ENCODE measurements at places on chromosomes 6 and 20.
A peak's percentile ranks its signal among the peaks of the same experiment; 100 is the strongest.

GRCh38 chr6:24205020-24205492 lies 79.0 kb downstream of the NRSN1 start:
- no peak overlapping the region for H3K27ac ChIP-seq
- no peaks in the 10 kb centered on the region for H3K4me1 ChIP-seq
- no peak overlapping the region for H3K4me3 ChIP-seq
- peak; percentile 1 for DNase-seq

GRCh38 chr6:111620169-111620568 lies 14.5 kb upstream of the TRAF3IP2 start:
- H3K27me3 ChIP-seq, result no peaks in the 10 kb centered on the region
- no peak overlapping the region for H3K4me3 ChIP-seq
- no peak for DNase-seq
- no peaks in the 10 kb centered on the region for H3K36me3 ChIP-seq
- no peaks in the 10 kb centered on the region for H3K4me1 ChIP-seq

- peaks cover 4% of the 10 kb centered on the region for H3K27me3 ChIP-seq
- H3K36me3 ChIP-seq, result no peaks in the 10 kb centered on the region
- H3K27ac ChIP-seq, result peak overlapping the region; percentile 11
- DNase-seq, result peak; percentile 54
- H3K4me3 ChIP-seq, result peak overlapping the region; percentile 40
- H3K4me1 ChIP-seq, result peaks cover 7% of the 10 kb centered on the region
Measured at GRCh38 chr20:62832212-62832922, 15.5 kb downstream of the COL9A3 start.

DNA sequence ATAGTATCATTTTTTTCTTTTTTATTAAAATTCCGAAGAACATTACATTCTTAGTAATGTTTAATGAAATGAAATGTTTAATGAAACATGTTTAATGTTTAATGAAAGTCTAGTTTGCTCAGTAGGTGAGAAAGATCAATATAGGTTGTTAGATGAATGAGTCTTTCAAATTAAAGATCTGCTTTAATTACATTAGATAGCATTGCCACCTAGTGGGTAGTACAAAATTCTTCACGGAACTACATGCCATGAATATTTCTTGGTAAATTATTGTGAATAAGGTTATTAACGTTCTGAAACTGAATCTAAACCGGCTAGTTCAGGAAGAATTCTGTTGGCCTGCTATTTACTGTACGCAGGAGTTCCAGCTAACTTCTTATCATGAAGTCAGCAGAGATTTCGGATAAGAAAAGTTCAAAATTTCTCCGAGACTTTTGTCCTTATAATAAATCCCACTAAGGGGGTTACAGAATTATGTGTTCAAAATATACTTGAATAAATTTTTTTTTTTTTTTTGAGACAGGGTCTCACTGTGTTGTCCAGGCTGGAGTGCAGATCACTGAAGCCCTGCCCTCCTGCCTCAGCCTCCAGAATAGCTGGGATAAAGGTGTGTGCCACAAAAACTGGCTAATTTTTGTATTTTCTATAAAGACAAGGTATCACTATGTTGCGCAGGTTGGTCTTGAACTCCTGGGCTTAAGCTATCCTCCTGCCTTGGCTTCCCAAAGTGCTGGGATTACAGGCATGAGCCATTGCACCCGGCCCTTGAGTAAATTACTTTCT lies 7.9 kb upstream of the GMNN start:
- H3K27ac ChIP-seq, result no peak overlapping the region
- no peak for DNase-seq
- no peaks in the 10 kb centered on the region for H3K27me3 ChIP-seq
- no peaks in the 10 kb centered on the region for H3K36me3 ChIP-seq
- no peak overlapping the region for H3K4me3 ChIP-seq

DNA sequence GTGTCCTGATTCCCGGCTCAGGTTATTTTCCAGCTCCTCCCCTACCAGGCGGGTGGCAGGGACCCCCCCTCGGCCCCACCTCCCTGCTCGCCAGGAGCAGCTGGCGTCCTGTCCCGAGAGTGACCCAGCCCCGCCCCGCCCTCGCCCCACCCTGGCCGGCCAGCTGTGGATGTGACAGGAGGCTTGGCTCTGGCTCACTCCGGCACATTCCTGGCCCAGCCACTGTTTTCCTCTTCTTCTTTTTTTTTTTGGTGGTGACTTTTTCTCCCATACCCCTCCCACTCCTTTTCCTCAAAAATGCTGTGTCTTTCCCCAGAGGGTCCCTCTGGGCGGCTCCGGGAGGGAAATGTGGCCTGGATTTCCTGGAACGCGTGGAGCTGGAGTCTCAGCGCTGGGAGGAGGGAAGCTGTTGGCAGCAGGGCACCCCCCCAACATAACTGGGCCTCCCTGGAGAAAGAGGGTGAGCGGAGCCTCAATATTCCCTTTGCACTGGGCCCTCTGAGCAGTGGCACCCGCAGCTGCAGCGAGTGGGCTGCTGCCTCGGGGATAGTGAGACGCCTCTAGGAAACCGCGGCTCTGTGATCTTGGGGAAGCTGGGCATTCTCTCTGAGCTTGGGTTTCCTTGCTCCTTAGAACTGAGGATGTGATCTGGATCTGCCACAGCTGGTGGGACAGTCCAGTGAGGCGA lies 28.3 kb upstream of the CSNK2A1 start:
- no peak for DNase-seq
- no peak overlapping the region for H3K27ac ChIP-seq
- H3K4me1 ChIP-seq, result no peaks in the 10 kb centered on the region
- peaks cover 51% of the 10 kb centered on the region for H3K27me3 ChIP-seq
- no peaks in the 10 kb centered on the region for H3K36me3 ChIP-seq

DNA sequence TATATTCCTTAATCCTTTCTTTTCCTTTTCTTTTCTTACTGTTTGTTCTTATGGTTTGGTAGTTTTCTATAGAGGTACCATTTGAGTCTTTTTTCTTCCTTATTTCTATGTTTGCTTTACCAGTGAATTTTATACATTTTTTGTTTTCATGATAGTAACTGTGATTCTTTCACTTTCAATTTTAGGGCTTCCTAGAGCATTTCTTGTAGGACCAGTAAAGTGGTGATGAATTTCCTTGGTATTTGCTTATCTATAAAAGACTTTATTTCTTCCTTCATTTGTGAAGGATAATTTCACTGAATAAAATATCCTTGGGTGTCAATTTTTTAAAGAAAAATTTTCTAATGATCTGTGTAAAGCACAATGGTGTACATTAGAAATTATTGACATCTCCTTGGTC lies 637.4 kb downstream of the CD109 start:
- no peak overlapping the region for H3K27ac ChIP-seq
- H3K4me1 ChIP-seq, result no peaks in the 10 kb centered on the region
- no peaks in the 10 kb centered on the region for H3K27me3 ChIP-seq
- H3K36me3 ChIP-seq, result no peaks in the 10 kb centered on the region

DNA sequence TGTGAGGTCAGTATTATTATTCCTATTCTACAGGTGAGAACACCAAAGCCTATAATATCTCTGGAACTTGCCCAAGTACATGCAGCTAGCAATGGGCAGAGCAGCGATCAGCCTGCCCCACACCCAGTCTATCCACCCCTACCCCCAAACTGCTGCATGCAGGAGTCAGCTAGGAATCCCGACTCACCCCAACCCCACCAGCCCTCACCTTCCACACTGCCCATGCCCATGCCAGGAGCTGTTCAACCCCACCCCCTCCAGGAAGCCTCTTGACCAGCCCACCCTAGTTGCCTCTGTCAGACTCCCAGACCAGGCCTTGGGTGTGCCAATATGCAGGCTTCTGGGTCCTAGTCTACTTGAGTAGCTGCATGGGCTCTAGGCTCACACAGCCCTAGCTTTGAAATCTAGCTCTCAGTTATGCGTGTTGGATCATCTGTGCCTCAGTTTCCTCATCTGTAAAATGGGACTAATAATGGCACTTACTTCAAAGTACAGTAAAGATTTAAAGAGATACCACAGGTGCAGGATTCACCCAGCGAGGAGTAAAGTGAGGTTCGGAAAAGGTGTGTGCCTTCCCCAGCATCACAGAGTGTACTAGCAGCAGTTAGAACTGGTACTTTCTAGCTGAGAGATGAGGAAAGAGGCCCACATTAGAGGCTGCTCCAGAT lies 173.2 kb downstream of the VEGFA start:
- no peaks in the 10 kb centered on the region for H3K27me3 ChIP-seq
- DNase-seq, result no peak
- H3K4me3 ChIP-seq, result no peak overlapping the region
- H3K27ac ChIP-seq, result no peak overlapping the region
- no peaks in the 10 kb centered on the region for H3K36me3 ChIP-seq
- no peaks in the 10 kb centered on the region for H3K4me1 ChIP-seq

- no peak overlapping the region for H3K27ac ChIP-seq
- H3K27me3 ChIP-seq, result peaks cover 39% of the 10 kb centered on the region
- peaks cover 12% of the 10 kb centered on the region for H3K4me1 ChIP-seq
- no peak overlapping the region for H3K4me3 ChIP-seq
- no peaks in the 10 kb centered on the region for H3K36me3 ChIP-seq
- DNase-seq, result no peak
Measured at GRCh38 chr6:112252571-112253497, 1.5 kb downstream of the LAMA4 start.

- DNase-seq, result peak; percentile 17
- no peak overlapping the region for H3K4me3 ChIP-seq
- peaks cover 19% of the 10 kb centered on the region for H3K4me1 ChIP-seq
- H3K36me3 ChIP-seq, result no peaks in the 10 kb centered on the region
Measured at GRCh38 chr6:47203266-47203937, 106.3 kb downstream of the TNFRSF21 start.

DNA sequence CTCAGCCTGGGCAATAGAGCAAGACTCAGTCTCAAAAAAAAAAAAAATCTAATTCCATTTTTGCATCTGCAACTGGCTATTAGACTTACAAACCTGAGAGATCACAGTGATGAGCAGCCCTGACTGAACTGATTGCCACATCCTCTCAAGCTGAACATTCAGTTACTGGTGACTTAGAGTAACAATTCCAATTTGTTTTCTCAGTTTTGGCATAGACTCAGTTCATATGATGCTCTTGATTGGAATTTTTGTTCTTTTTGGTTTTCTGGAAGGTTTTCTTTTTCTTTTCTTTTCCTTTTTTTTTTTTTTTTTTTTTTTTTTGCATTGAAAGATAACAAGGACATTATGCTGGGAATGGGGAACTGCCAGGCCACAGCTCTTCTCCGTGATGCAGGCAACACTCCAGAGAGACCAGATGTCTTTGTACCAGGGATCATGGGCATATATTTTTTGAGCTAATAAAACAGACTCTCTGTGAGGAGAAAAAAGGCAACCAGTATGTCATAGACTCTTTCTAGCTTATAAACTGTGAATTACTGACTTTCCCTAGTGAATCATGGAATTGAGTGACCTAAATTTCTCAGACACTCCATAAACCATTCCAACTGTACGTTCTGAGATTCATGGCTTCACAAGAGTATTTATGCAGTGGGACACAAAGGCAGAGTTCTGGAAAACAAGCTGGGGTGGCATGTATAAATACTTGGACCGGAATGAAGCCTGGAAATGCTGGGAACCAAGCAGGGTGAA lies 86.0 kb upstream of the SLC2A12 start:
- H3K4me3 ChIP-seq, result no peak overlapping the region
- no peak overlapping the region for H3K27ac ChIP-seq
- no peaks in the 10 kb centered on the region for H3K36me3 ChIP-seq
- DNase-seq, result no peak

DNA sequence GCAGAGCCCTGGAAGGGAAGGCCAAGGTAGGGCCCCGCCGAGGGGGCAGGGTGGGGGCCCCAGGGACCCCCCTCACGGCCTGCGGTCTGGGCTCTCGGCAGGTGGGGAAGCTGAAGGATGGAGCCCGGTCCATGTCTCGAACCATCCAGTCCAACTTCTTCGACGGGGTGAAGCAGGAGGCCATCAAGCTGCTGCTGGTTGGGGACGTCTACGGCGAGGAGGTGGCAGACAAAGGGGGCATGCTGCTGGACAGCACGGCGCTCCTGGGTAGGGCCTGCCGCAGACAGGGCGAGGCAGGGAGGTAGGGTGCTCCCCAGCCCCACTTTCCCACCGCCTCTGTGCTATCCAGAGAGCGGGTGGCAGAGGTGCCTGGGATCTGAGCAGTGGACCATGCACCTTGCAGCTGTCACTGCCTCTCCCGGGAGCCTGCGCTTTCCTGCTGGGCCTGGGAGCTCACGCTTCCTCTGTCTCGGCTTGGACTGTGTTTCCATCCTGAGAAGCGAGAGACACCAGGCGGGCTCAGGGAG lies 83.1 kb downstream of the SYNJ2 start:
- H3K4me3 ChIP-seq, result no peak overlapping the region
- H3K27ac ChIP-seq, result no peak overlapping the region
- no peak for DNase-seq

DNA sequence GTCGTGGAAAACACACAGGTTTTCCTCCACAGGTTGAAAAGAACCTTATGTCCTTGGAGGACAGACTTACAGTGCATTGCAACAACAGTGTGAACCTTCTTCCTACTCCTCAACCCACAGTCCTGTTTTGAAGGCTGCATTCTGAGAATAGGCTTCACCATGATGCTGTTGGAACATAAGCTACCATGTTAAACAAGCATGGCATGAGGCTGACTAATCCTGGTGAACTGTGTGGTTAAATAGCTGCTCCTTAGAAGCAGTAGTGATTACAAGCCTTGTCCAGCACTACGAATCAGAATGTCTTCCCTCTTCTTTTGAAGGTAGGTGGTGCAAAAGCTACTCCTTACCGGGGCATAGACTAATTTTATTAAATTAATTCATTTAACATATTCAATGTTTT lies 368.5 kb upstream of the EPHA7 start:
- no peak overlapping the region for H3K4me3 ChIP-seq
- no peak overlapping the region for H3K27ac ChIP-seq
- no peaks in the 10 kb centered on the region for H3K36me3 ChIP-seq
- no peak for DNase-seq
- no peaks in the 10 kb centered on the region for H3K4me1 ChIP-seq
- no peaks in the 10 kb centered on the region for H3K27me3 ChIP-seq

DNA sequence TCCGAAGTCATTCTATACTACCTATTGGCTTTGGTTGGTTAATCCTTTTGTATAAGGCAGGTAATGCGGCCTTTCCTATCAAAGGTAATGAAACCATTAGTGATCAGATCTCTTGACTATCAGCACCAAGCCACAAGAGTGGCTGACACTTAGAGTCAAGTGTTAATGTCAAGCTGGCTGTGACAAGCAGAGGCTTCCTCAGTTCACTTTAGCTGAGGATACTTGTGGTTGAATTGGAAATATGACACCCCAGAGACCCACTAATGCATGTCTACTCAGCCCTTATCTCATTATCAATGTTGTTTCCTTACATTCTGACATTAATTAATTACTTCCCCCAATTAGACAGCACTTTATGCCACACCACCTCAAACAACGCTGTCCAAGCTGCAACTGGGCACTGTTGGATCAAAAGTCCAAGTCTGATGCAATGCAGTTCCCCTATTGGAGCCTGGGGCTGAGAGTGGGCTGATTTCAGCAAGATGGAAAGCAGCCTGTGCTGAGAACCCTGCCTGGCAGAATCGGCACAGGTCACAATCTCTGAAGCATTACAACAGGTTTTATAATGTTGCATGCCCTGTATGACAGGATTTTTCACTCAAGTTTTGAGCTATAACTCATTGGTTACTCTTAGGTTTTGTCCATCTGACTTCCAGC lies 273.5 kb downstream of the COL12A1 start:
- no peak for DNase-seq
- no peaks in the 10 kb centered on the region for H3K4me1 ChIP-seq
- no peak overlapping the region for H3K4me3 ChIP-seq
- H3K36me3 ChIP-seq, result no peaks in the 10 kb centered on the region

- no peak overlapping the region for H3K4me3 ChIP-seq
- no peaks in the 10 kb centered on the region for H3K36me3 ChIP-seq
- no peaks in the 10 kb centered on the region for H3K27me3 ChIP-seq
- H3K27ac ChIP-seq, result no peak overlapping the region
- DNase-seq, result no peak
Measured at GRCh38 chr6:36639171-36639808, 39.2 kb upstream of the CDKN1A start.

- H3K27ac ChIP-seq, result no peak overlapping the region
- DNase-seq, result no peak
- peaks cover 16% of the 10 kb centered on the region for H3K27me3 ChIP-seq
- no peaks in the 10 kb centered on the region for H3K4me1 ChIP-seq
Measured at GRCh38 chr20:57907131-57908000, 197.6 kb upstream of the PMEPA1 start.

Data from activated naive CD8-positive, alpha-beta T cell treated with anti-CD3 and anti-CD28 coated beads for 36 hours (primary cell).